ENCODE measurements at places on chromosomes 11 and 22.

DNA sequence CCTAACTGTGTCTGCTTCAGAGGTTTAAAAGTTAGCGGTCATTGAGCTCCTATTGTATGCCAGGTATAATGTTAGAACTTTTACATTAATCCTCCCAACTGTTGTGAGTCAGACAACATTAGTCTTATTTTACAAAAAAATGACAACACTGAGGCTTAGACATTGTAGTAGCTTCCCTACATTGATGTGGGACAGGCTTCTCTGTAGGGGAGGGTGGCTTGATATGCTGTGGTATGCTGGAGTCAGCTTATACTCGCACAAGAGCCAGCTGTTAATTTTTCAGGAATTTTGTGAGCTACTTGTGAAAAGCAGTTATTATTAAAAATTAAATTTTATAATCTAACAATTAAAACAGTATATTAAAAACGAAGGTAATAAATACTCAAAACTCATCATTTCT is 64.8 kb upstream of the NAV2 start:
- no peak for DNase-seq

DNA sequence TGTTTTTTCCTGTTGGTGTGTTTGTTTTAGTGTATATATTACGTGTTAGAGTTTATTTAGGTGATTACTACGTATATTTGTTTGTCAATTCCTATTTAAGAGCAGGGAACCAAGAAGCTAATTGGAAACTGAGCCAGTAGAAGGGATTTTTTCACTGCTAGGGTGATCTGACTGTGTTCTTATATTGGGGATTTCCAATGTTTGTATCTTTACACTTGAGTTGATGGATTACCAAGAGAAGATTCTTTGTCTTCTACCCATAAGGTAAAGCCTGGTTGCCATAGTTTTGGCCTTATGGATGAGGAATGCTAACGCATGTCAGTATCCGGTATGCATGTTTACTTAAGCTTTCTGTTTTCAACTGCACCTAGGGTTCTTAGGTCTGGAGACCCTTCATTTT is 35.6 kb downstream of the SIK2 start:
- no peak for DNase-seq

- no peak for DNase-seq
Observed at GRCh38 chr22:45910928-45911467, 66.0 kb downstream of the WNT7B start.

- no peak for DNase-seq
Observed at GRCh38 chr11:61893981-61894380, 2.6 kb upstream of the FADS3 start.

GRCh38 chr22:29427176-29427760 is 11.1 kb upstream of the RFPL1 start:
- no peak for DNase-seq

DNA sequence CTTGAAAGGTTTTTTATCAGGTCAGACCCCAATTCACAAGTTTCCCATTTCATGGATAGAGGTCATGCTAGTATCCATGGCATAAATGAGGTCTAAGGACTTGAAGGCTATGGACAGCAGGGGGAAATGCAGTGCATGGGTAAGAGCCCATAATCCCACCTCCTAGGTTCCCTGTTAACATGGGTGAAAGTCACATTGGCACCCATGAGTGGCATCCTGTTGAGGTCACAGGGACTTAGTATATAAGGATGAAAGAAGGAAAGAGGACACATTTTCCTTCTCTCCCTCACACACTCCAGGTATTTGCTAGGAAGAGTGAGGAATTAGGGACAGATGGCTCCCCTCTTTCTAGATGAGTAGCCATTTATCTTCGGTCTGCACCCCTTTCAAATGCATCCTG is 9.4 kb upstream of the GLYAT start:
- no peak for DNase-seq

DNA sequence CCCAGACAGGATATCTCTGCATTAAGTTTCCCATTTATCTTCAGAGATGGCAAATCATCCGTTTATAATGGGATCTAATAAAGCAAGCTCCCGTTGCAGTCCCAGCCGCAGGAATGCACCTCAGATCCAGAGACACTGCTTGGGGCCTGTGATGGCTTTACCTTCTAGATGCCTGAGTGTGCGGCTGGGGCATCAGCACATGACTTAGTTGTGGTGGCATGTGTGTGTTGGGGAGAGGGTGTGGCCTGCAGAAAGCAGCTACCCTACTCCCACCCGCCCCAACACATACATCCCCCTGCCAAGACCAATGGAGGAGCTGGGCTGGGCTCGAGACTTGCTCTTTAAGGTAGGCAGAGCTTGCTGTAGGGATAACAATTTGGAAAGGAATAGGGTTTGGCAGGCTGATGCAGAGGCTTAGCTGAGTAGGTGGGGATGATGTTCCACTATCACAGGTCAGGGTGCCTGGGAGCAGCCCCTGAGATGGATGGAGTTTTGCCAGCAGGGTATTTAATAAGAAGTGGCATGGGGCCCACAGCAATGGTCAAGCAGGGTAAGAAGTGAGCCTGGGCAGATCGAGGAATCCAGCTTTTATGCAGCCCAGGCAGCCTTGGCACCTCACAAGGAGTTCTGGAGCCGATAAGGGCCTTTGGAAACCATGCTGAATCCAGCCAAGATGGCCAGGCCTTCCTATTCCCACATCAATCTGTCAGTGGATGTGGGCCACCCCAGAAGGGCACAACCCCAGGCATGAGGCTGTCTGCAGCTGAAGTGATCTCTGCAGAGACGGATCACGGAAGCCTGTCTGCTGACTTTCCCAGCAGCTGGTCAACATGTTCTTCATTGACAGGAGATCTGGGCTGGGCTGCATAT is 601.3 kb downstream of the BUD13 start:
- no peak for DNase-seq

DNA sequence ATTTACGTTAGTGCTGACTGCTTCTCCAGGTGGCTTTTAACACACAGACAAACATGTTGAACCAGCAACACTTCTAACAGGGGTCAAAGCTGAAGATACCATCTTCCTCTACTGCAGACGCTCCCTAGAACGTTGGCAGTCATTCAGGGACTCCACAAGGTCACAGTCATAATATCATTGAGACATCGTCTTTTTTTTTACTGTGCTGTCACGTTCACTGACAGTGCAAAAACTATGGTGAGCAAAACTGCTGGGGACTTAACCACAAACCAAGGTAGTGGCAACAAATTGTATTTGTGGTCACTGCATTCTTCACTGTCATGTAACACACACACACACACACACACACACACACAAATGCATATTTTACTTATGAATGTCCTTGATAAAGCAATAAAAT is 244.9 kb downstream of the CASP12 start:
- no peak for DNase-seq

GRCh38 chr11:77198440-77198849 is 70.4 kb downstream of the MYO7A start:
- DNase-seq = no peak

DNA sequence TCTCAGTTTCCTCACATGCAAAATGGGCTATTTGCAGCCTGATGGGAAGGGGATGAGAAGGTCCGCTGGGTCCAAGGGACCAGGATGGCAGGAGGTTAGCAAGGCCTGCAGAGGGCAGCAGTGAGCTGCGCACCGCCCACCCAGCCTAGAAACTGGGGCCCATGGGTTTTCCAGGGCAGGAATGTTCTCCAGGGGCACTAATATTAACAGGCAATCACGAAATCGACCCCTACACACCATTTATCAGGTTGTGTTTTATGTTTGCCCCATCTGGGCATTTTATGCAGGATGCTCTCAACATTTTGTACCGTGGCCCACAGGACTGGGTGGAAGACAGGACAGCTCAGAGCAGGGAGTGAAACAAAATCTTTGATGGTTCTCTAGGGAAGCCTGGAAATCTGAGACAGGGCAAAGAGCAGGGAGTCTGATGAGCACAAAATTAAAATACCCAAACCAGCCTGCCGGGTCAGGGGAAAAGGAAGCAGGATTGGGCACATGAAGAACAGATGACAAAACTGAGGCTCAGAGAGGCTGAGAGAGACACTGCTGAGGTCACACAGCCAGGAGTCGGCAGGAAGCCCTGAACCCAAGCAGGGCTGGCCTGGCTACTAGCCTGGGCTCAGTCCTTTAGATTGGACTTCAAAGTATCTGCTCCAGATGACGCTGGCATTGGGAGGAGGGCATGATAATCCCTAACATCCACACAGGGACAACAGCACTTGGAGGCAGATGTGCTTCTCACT is 1.6 kb upstream of the BCR start:
- DNase-seq = no peak

- DNase-seq = no peak
Observed at GRCh38 chr11:82521427-82521826, 212.2 kb downstream of the FAM181B start.

DNA sequence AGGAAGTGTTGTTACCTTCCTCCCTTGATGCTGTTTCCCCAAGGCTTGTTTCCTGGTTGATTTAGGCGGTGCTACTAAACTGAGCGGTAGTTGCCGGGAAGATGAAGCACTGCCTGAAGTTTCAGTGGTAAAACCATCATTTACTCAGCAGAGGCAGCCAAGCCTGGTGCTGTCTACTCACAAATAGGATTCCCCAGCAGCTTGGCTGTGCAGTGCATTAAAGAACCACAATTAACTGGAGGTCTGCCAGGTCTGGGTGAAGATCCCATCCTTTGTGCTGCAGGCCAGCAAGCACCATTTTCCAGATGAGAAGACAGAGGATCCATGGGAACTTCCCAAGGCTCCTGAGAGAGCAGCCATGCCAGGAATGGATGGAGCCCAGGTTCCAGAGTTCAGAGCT is 231.9 kb upstream of the E2F8 start:
- DNase-seq = no peak

GRCh38 chr11:92658733-92659132 is 310.7 kb upstream of the MTNR1B start:
- no peak for DNase-seq

DNA sequence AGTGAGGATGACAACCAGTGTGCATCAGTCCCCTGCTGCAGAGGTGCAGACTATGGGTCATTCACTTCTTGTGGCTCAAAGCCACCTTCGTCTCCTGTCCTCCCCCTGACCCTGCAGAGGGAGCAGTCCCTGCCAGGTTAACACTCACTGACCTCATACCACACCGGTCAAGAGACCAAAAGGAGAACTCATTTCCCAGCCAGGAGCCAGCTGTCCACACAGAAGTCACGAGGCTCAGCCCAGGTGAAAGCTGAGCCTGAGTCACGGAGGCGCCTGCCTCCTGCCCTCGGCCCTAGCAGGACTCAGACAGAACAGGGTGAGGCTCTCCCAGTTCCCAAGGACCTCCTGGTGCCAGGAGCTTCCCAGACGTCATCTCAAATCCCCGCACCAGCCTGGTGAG is 103.7 kb downstream of the MN1 start:
- no peak for DNase-seq

- no peak for DNase-seq
Observed at GRCh38 chr11:70323806-70324205, 53.3 kb downstream of the PPFIA1 start.

GRCh38 chr22:45929649-45930048 is 47.3 kb downstream of the WNT7B start:
- no peak for DNase-seq

GRCh38 chr11:124570160-124570559 is 363 bp downstream of the OR8A1 start:
- DNase-seq = no peak

DNA sequence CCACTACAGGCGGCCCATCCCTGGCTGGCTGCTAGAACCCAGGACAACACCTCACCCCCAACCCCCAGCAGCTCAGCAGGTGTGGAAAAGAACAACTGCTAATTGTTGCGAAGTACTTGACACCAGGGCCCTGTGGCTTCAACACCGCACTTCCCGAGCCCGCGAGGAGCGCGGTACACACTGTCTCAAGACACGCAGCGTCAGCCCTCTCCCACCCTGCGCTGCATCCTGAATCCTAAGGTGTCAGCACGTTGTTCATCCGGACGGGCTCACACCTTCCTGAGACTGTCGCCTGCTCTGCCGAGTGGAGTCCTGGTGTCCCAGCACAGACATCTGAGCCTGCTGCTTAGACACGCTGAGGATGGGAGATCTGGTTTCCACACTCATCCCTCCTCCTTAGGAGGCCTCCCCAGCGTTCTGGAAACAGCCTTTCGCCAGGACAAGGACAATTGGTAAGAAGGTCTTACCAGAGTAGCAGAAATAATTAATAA is 1336.2 kb downstream of the BRD1 start:
- no peak for DNase-seq

GRCh38 chr11:83192606-83193245 is 786 bp upstream of the ANKRD42 start:
- DNase-seq = no peak

DNA sequence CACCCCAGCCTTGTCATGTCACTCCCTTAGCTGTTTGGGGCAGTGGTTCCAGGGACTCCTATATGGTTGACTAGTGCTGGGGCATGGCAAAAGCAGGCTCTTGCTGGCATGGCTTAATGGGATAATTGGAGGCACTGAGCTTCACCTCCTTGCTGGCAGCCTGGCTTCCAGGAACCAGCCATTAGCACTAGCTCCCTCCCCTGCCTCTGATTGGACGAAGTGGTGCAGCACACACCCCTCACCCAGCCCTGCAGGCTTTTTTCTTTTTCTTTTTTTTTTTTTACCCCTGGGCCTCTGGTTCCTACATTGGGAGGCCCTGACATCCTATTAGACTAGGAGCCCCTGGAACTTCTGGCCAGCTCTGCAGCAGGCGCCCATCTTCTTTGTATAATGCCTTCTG is 18.6 kb downstream of the PHLDB1 start:
- no peak for DNase-seq

DNA sequence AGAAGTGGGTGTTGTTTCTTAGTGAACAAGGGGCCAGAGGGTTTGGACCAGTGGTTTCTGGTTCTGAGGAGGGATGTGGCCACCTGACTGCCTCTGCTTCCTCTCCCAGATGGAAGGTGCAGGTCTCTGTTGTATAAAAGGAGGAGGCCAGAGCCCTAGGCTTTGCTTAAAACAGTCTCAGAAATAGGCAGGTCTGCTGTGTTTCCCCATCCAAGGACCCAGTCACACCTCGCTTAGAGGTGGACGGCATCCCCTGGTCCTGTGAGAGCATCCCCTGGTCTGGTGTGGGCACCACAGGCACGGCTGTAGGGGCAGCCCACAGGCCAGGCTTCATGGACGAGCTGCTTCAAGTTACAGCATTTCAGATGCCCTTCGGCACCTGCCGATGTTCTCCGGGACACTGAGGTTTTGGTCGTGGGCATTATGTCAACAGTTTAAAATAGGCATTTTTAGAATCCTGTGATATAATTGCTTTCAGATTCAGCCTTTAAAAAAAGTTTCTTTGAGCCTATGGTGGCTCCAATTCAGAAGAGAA is 45.7 kb upstream of the SHANK2 start:
- no peak for DNase-seq

GRCh38 chr11:122646549-122647340 is 8.8 kb upstream of the UBASH3B start:
- no peak for DNase-seq

- DNase-seq = no peak
Observed at GRCh38 chr11:68954836-68955606, 25.8 kb downstream of the MRGPRD start.
